Activated effector memory CD4-positive, alpha-beta T cell treated with Interleukin-2 at 50 U/mL for 16 hours (primary cell): ENCODE measurements at places on chromosomes 2 and 18.

- DNase-seq, result no peak
Observed at GRCh38 chr2:23083966-23084365, 301.0 kb upstream of the KLHL29 start.

GRCh38 chr18:25674183-25674582, 322.2 kb upstream of the ZNF521 start:
- no peak for DNase-seq

DNA sequence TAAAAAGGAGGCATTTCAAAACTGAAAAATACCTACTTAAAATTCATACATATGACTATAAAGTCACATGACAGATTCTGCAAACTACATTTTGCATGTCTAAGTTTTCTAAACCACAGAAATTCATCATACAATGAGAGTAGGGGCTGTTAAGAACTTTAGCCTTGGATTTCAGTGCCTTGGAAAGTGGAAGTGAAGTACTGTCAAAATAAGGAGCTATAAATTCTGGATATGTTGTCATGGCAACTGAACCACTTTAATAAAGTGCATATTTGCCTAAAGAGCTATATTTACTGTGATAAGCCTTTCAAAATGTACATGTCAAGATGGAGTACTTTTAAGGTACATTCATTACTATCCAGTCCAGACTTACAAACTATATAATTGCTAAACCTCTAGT, 227.1 kb downstream of the RAB3GAP1 start:
- DNase-seq, result no peak

- DNase-seq, result no peak
Observed at GRCh38 chr2:140269000-140269399, 1488.8 kb upstream of the NXPH2 start.

GRCh38 chr2:147631294-147631693, 213.5 kb upstream of the ACVR2A start:
- DNase-seq, result no peak
